ENCODE measurements at places on chromosomes 4 and X. TPM values are rescaled to one million over a fixed set of nuclear protein-coding genes. Genes with fewer than 3 reads are reported as not detected.
A peak's percentile ranks its signal among the peaks of the same experiment; 100 is the strongest.

The CT45A1 gene
- total RNA-seq, result not detected

DNA sequence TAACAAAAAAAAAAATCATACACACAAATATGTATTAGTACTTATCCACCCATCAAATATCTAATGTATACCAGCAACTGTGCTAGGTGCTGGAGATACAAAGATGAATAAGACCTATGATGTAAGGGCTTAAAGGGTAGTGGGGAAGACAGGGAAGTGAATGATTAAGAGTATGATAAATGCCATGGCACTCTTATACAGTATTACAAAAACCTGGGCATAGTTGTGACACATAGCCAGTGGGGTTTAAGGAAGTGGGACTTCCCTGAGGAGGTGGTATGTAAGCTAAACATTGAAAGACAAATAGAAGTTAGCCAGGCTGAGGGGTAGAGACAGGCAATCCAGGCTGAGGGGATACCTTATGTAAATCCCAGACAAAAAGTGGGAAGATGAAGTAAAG lies 23.5 kb downstream of the CHM start:
- no peak for DNase-seq

DNA sequence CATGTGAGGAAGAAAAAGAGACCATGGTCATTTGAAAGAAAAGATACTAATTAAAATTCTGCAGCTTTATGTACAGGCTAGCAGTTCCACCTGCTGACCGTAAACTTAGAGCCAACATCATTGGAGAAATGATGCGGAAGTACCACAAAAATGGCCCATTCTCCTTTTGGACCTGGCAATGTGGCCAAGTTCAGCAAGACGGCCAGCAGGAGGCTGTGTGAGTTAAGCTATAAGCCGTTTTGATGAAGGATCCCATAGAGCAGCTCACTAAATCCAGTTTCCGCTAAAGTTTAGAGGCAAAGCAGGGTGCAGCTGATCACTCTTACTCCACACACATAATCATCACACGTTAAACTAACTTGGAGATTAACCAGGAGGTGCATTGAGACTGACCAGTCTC lies 133.8 kb downstream of the LDB2 start:
- no peak for DNase-seq

GRCh38 chrX:109783701-109784079 lies 50.6 kb upstream of the ACSL4 start:
- DNase-seq, result no peak

The EDNRA gene
- total RNA-seq, result not detected

GRCh38 chr4:75081561-75081960 lies 148.6 kb downstream of the PARM1 start:
- no peak for DNase-seq

DNA sequence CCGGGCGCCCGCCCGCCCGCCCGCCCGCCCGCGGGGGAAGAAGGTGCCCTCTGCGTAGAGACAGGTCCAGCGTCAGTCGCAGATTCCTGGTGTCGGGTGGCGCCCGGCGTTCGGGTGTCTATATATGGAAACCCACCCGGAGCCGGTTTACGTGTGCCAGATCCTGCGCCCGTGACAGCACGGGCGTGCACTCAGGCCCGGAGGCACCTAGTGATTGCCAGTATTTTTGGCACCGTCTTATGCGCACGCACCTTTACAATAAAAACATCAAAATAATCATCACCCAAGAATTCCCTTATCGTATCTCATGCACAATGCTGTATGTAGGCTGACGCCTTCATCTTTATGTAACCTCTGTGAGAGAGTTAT lies 519 bp downstream of the SLC25A4 start:
- peak; percentile 65 for DNase-seq

- no peak for DNase-seq
Measured at GRCh38 chr4:99927566-99927965, 18.9 kb downstream of the DNAJB14 start.

GRCh38 chr4:185209031-185209851 lies at the start of gene SNX25:
Gene SNX25, plus strand, starts transcription at chr4:185209598. Its CDS starts 229 bp downstream, at chr4:185209827.
- peak; percentile 79 for DNase-seq

DNA sequence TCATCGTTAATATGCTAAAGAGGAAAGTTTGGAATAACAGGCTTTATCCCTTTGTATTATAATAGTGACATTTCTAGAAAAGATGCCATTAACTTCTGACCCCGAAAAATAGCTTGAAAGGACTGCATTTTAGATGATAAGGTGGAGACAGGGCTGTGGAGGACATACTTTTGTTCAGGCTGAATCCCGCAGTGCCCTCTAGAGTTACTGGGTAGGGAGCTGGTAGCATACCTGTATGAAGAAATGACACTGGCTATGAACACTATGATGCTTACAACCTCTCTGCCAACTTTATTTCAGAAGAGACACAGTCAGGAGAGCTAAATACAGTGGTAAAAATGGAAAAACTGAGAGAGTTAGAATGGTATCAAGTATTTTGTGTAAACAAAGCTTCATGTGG lies 8.1 kb downstream of the IL1RAPL1 start:
- DNase-seq, result no peak

DNA sequence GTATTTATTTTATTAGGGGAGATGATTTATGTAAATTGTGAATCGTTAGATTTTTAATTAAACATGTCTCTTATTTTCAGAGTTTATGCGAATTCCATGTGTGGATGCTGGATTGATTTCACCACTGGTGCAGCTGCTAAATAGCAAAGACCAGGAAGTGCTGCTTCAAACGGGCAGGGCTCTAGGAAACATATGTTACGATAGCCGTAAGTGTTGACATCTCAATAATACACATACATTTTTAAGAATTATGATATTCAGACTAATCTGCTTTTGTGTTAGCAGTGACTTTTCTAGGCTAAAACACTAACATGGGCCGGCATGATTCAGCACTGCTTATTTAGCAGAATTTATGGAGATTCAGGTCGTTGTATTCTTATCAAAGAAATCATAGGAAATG lies 91.2 kb downstream of the RAP1GDS1 start:
- no peak for DNase-seq

GRCh38 chrX:129593137-129593536 lies 53.1 kb downstream of the OCRL start:
- no peak for DNase-seq

GRCh38 chrX:35351212-35351611 lies 408.6 kb downstream of the FAM47B start:
- DNase-seq, result no peak

- DNase-seq, result no peak
Measured at GRCh38 chrX:117835034-117835433, 281.6 kb downstream of the KLHL13 start.

DNA sequence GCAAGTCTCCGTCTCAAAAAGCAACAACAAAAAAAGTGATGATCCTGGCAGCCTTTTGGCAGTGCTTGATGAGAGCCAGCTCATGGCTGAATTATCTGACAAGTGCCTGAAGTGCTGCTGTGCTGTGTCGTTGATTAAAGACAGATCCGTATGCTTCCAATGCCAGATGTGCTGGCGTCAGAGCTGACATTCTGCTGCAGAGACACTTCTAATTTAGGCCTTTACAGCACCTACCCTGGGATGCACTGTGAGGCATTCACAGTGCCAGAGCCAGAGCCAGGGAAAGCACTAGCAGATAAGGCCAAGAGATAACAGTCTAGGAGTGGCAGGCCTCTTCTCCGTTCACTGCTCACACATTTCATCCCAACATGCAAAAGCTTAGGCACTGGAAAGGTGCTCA lies 995.5 kb downstream of the RAB28 start:
- no peak for DNase-seq

DNA sequence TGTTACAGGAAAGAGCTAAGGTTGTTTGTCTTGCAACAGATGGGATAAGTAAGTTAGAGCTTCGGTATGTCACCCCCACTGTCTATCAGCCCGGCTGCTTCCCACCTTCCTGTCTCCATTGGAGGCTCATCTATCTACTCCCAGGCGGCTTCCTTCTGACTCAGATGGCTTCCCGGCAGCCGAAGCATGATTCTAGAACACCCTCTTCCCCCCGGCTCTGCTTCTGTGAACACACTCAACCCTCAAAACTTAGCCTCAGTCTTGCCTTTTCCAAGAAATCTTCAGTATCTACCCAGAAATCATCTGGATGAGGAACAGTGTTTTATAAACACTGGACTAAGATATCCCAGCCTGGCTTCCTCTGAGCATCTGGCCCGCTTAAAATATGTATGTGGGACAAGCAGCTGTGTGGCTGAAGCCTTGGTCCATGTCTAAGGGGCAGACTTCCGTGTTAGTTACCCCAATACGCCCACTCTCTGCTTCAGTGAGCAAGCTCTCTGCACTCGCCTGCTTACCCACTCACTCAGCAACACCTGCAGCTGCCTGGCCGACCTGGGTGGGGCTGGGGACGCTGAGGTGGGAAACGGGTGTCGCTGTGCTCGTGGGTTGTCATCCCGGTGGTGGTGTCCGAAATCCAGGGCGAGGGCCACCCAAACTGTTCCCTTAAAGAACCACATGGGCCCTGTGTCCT lies 12.0 kb upstream of the SLC2A9 start:
- DNase-seq, result no peak

Data from CD8-positive, alpha-beta memory T cell (primary cell).